ENCODE measurements at places on chromosomes 16 and 17.

DNA sequence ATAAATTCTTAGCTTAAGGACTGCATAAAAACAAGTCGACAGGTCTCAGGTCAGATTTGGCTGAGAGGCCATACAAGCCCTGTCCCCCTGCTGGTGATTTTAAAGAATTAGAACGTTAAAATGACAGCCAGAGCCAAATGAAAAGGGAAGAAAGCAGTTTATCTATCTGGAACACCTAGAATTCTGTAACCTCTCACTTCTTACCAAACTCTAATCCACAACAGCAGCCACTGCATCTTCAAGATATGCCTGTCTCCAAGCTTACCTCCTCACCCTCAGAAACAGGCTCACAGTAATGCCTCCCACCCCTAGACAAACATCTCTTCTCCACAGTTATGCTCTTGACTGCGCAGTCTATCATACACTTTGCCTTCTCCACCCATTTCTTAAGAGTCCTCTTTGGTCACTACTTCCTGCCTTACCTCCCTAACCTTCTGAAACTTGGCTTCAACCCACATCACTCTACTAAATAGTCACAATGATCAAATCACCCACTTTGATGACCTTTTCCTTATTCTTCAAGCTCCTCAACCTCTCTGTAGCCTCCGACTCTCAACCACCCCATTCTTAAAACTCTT, 14.2 kb downstream of the ANKFY1 start:
- no peak for DNase-seq

DNA sequence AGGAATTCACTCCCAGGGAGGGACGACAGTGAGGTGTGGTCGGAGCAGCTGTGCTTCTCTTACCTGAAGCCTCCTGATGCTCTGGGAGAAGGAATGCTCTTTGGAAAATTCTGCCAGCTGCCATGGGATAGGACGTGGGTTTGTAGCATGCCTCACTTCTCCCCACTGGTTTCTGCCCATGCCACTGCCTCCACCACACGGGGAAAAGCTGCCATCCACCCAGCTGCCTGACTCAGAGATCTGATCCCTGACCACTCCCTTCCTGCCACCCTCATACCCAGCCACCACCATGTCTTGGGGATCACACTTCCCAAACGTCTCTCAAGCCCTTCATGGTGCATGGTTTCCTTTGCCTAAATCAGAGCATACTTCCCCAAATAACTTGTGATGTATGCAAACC, 80.0 kb downstream of the CPPED1 start:
- no peak for DNase-seq

GRCh38 chr17:77928519-77929179, 29.9 kb upstream of the TNRC6C start:
- no peak for DNase-seq

- DNase-seq, result no peak
Observed at GRCh38 chr16:88904676-88905365, 38.4 kb upstream of the PABPN1L start.

GRCh38 chr17:79993390-79994227, 42.1 kb downstream of the TBC1D16 start:
- no peak for DNase-seq

- DNase-seq, result no peak
Observed at GRCh38 chr16:886084-886543, 84.7 kb downstream of the LMF1 start.

- DNase-seq, result peak; percentile 31
Observed at GRCh38 chr17:56176091-56176490, 22.8 kb downstream of the ANKFN1 start.

- DNase-seq, result no peak
Observed at GRCh38 chr16:48330841-48331192, 54.4 kb downstream of the SIAH1 start.

DNA sequence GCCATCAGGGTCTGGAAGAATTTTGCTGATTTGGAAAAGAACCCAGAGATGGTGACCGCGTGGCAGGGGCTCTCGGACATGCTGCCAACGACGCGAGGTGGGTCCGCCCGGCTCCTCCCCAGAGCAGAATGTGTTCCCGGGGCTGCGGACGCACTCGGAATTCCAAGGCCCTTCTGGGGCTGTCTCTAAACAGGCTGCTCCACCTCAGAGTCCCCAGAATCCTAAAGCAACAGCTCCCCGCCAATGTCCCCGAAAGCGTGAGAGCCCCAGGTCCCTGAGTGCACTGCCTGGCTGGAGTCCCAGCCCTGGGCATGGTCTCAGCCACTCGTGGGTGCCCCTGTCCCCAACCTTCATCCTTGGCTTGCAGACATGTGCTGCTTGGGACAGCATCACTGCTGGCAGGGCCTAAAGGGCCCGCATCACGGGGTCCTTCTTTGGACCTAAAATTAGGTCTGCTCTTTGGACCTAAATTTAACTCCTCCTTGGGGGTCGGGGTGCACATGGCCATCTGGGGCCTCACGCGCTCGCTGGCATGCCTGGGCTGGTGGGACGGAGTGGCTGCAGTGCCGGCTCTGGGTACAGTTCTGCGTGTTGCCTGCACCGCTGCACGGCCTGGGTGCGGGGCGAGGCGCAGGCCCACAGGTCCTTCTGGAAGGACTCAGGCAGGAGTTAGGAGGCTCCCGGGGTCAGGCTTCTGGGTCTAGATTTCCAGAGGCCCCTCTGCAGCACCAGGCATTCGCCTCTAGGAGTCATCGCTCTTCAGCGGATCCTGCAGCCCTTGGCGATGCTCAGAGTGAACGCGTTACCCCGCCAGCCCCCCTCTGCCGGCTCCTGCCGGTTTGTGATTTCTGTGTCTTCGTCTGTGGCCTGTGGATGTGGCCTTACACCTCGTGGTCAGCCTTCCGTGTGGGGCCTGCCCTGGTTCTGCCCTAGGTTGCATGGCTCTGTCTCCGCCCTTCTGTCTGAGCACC, 41.9 kb upstream of the CHMP6 start:
- no peak for DNase-seq

DNA sequence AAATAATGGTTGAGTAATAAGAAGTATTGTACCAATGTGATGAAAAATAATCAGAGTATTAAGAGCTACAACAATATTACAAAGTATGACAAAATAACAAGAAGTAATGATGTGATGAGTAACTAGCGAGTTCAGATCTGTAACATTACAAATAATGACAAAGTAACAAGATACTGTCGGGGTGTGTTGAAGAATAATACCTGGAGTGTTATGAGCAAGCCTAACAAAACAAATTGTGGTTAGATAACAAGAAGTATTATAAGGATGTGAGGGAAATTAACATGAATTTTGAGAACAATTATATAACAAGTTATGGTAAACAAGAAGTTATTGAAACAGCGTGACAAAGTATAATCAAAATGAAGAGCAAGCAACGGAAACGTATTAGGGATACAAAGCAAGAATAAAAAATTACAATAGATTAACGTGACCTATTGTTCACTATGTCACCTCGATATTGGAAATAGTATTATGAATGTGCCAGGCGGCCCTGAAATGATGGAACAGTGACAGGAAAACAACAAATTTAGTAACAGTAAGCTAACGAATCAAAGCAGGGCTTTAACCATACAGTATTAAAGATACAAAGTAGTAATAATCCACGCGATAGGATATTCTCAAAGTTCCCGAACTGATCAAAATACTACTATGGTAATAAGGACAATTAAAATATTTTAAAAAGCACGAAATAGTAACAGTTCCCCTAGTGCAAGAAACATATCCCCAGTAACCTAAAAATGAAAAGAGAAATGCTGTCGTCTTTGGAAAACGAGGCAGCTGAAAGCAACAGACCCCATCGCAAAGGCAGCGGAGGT, 1.6 kb downstream of the TBX4 start:
- DNase-seq, result no peak

- DNase-seq, result no peak
Observed at GRCh38 chr17:21272250-21272649, 12.3 kb upstream of the MAP2K3 start.
